ENCODE measurements at places on chromosomes 12 and 14.

DNA sequence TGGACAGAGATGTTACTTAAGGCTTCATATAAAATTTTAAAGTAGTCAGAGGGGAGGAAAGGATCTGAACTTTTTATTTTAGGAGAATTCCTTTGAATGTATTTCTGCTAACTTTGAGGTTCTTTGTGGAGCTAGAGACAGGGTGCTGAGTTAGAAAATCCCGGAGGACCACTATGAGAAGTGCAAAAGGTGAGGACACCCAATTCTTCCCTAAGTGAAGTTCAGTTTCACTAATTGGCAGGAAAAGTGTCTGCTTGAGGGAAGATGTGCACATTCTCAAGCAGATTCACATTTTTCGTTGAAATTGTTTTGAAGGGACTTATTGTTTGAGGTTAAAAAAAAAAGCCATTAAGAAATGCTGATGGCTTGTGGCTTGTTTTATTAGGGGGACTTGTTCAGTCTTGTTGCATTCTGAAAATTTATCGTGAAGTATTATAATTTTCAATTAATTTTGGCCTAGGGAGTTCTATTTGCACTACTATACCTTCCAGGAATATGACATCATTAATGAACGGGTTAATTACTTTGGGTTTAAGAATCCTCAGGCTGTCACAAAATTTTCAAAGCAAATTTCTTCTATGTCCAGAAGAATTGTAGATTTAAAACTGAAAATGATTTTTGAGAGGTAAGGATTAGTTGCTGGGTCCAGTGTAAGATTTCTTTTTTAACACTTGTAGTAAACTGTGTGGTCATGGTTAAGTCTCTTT is 1.8 kb downstream of the PCNX1 start:
- DNase-seq: no peak

DNA sequence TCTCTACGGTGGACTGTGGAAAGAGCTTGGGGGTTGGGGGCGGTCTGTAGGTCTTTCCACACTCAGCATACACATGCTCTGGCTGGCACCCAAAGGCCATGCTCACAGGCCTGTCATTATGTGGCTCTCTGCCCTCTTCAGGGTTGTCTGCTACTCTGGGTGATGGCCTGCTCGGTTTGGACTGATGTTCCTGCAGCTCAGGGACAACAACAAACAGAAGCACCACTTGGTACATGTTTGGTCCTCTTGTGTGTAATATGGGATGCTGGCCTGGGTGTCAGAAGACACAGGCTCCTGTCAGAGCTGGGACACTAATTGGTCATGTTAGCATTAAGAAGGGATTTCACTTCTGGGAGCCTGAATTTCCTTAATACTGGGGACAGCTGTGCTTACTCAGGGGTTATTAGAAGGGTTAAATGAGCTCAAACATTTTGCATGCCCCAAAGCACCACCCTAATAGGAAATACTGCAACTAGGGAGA is 32.7 kb upstream of the SELPLG start:
- DNase-seq: no peak

DNA sequence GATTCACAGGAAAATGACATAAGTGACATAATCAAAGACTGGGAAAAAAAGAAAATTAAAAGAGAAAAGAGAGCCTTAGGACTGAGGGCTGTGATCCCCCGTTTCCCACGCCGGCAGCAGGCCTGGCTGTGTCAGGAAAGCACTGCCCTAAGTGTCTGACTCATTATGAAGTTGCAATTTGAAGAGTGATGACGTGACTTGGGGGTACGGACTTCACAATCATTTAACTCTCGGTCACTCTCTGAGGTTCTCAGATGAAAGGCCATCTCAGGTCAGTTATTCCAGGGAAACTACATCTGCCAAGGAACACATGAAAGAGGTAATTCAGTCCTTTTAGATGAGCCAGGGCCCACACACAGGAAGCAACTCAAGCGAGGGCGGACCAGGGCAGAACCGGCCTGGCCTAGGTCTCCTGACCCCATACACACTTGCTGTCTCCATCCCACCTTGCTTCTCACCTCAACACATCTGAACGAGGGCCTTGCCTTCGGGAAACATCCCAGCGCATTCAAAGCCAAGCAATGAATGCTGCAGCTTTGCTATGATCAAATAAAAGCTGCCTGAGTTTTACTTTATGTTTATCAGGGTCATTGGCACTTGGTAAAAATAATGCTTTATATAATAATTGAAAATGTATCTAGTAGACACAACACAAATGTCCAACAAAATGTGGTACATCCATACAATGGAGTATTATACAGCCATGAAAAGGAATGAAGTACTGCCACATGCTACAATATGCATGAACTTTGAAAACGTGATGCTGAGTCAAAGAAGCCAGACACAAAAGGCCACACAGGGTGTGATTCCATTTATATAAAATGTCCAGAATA is 2.7 kb downstream of the SSH1 start:
- DNase-seq: no peak

DNA sequence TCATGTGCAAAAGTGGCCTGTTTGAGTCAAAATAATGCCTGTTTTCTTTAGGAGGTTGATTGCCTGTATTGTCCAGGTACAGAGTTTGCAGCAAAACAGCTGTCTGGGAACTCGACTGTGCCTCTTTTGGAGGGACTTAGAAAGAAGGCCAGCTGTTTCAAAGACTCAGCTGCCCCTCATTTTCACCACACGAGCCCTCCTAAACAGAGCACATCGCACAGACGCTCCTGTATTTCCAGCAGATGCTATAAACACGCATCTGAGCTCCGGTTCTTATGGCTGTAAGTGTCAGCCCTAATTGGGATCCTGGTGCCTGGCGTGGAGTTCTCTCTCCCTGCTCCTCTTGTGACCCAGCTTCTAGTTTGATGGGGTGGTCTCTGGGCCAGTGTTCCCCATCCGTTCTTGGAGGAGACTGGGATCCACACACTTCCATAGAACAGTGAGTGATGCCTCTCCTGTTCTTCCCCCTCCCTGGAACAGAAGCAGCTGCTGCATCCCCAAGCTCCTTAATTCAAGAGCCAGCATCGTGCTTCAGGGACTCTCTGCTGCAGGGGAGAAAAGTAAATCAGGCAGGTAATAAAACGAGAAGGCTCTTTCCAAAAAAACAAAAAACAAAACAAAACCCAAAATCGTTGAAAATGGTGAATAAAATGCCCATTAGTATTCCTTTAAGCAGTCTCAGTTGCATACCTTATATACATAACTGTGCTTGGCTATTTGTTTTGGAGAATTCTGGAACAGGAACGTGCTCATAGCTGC is 269.0 kb downstream of the SLC15A4 start:
- no peak for DNase-seq

DNA sequence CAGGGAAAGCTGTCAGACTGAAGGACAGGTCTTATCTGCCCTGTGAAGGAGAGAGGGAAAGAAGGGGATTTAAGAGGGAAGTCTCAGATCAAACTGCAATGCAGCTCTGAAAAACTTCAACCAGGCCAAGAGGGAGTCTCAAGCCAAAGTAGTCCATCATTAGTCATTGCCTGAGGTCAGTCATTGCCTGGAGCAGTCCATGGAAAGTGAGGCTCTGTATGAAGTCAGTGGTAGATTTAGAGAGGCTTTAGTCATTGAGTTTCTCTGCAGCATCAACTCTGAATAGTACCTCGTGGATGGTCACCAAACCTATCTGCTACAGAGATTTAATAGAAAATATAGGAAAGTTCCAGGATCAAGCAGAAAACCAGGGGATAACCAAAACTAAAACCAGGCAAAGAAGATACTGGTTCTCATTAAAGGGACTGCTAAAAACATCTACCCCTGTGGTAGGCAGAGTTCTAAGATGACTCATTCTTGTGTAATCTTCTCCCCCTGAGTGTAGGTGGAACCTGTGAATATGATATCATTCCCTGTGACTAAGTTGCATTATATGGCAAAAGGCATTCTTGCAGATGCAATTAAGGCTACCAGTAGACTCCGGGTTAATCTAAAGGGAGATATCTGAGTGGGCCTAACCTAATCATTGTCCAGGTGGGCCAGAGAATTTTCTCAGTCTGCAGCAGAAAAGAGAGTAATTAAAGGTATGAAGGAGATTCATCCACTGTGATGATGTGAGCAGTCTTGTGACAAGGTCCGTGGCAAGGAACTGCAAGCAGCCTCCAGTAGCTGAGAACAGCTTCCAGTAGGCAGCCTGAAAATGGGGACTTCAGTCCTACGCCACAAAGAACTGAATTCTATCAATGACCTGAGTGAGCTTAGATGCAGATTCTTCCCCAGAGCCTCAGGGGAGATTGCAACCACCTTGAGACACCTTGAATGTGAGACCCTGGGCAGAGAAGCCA is 123.1 kb downstream of the GALC start:
- no peak for DNase-seq

- no peak for DNase-seq
Observed at GRCh38 chr14:50943261-50943942, 881 bp downstream of the PYGL start.

DNA sequence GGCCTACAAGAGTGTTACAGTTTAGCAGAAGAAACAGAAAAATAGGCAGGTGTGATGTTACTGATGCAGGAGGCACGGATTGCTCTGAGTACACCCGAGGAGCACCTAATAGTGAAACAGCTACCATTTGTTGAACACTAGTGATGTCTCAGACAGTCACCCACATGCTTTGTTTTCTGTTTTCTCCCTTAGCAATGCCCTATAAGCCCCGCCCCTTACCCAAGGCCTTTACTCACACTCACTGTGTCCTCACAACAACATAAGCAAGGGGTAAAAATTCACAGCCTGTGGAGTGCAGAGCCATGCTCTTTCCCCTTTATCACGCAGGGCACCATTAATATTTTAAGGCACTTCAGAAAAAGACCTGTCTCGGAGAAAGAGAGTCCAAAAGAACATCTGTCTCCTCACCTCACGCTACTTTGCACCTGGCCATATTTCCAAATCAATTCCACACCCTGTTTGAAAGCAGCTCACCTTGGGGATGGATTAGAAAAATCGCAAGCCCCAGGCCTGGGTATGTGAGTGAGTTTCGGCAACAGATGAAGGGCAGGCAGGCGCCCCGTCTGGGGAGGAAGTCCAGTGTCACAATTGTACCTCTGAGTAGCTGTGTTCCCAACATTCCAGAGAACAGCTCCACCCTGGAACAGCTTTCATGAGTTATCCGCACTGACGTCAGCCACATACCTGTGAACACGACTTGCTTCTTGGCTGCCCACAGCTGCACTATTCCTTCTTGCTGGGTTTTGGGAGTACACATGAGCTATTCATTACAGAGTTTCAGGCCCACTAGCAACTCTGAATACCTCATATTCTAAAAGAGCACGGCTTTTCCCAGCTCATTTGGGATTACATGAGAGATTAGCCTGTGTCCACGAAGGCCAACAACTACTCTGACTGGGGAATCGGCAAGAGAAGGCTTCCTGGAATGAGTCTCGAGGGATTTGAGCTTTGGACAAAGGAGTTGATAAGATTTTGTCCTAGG is 26.0 kb downstream of the MAPK1IP1L start:
- DNase-seq: no peak

GRCh38 chr12:7439579-7440505 is 4.1 kb downstream of the CD163L1 start:
- peak; percentile 40 for DNase-seq

GRCh38 chr14:27845902-27846301 is 920.7 kb upstream of the FOXG1 start:
- no peak for DNase-seq

DNA sequence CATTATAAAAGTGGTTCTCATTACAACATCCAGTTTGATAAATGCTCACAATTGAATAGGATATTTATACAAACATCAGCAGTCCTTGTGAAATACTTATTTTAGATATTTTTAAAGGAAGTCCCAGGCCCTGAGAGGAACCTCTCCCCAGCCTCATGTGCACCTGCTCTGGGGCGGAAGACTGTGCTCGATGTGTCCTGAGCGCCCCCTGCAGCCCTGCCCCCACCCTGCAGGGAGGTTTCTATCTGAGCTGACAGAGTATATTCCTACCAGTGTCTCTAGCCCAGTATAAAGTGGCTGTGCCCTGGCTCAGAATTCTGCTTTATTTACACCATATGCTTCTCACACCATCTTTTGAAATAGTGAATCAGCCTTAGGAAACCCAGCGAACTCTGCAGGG is 1349.1 kb downstream of the TMEM121 start:
- peak; percentile 63 for DNase-seq

DNA sequence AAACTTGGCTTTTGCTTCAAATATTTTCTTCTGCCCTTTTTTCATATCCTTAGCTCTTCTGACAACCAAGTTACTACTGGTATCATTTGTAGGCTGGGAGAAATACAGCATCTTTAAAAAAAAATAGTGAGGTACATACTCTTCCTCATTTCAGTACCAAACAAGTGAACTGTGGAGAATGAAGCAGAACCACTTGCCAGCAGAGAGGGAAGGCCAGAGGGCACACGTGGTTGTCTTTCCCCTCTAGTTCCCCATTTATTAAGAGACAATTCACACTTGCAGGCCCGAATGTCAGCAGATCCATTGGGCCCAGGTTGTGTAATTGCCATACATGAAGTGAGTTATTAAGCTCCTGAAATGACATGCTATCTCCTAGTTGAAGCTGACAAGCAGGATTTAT is 3.2 kb downstream of the SUSD6 start:
- DNase-seq: no peak

GRCh38 chr12:100554608-100555077 is 18.8 kb upstream of the GAS2L3 start:
- DNase-seq: no peak

DNA sequence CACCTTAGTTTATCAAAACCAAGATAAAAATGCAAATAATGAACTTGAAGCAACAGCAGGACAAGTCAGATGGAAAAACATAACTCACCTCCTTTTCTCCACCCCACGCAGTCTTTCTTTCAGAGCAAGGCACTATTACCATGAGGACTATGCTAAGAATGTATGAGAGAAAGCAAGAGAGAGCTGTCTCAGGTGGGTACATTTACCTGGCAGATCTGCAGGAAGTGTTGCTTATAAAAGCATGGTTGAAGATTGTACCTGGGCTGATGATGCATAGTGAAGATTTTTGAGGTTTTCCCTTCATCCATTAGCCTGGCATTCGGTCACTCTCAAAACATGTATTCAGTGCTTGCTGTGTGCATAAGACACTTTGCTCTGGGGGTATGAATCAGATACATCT is 68.8 kb upstream of the IFNG-AS1 start:
- DNase-seq: no peak

DNA sequence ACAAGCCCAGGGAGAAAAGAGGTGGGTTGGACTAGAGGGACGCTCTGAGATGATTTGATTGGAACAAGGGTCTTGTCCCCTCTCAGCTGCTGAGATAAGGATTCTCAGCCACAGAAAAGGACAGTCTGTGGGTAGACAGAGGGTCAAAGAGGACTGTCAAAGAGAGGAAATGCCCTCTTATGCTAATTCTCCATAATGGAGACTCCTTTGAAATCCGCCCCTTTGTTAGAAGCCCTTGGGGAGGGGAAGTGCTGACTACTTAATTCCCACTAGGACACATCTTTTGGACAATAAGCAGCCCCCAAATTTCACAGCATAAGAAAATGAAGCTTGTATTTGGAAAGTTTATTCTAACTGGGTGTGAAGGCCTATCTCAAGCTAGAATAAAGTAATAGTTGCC is 176.6 kb downstream of the KTN1 start:
- DNase-seq: no peak

- no peak for DNase-seq
Observed at GRCh38 chr12:104672501-104673265, 215.9 kb downstream of the CHST11 start.

GRCh38 chr12:18479256-18479655 is 217.9 kb downstream of the PIK3C2G start:
- no peak for DNase-seq
